Uterus (tissue), 4 donors: ENCODE measurements at places on chromosomes 11 and 22. TPM values are rescaled to one million over a fixed set of nuclear protein-coding genes. Genes with fewer than 3 reads are reported as not detected.

Gene PATE2
- not detected for total RNA-seq

Gene HTR3B
- total RNA-seq: not detected

Gene OR8A1
- total RNA-seq: not detected

Gene MAPK8IP1
- 2.1 TPM for total RNA-seq

Gene TRIM34
- total RNA-seq: 1.5 TPM

Gene CDHR5
- total RNA-seq: 0.55 TPM

Gene CDCA5
- not detected for total RNA-seq

Gene OR51A7
- not detected for total RNA-seq

Gene SNX32
- total RNA-seq: not detected

Gene C11orf52
- 1.6 TPM for total RNA-seq

Gene GNG3
- not detected for total RNA-seq

Gene TRMU
- total RNA-seq: 14.1 TPM

Gene LGALS12
- not detected for total RNA-seq

Gene GLYATL2
- not detected for total RNA-seq

Gene TEX54
- not detected for total RNA-seq

Gene POU2AF2
- not detected for total RNA-seq

Gene TEAD1
- total RNA-seq: 110 TPM

Gene OR10A2
- total RNA-seq: not detected

Gene GRM5
- 2.2 TPM for total RNA-seq

Gene UCP3
- total RNA-seq: 4.1 TPM

Gene UPK3A
- total RNA-seq: not detected
